ENCODE measurements at places on chromosomes 5 and 9.

- peak; percentile 16 for DNase-seq
Observed at GRCh38 chr5:109016300-109016699, 268.6 kb downstream of the FER start.

DNA sequence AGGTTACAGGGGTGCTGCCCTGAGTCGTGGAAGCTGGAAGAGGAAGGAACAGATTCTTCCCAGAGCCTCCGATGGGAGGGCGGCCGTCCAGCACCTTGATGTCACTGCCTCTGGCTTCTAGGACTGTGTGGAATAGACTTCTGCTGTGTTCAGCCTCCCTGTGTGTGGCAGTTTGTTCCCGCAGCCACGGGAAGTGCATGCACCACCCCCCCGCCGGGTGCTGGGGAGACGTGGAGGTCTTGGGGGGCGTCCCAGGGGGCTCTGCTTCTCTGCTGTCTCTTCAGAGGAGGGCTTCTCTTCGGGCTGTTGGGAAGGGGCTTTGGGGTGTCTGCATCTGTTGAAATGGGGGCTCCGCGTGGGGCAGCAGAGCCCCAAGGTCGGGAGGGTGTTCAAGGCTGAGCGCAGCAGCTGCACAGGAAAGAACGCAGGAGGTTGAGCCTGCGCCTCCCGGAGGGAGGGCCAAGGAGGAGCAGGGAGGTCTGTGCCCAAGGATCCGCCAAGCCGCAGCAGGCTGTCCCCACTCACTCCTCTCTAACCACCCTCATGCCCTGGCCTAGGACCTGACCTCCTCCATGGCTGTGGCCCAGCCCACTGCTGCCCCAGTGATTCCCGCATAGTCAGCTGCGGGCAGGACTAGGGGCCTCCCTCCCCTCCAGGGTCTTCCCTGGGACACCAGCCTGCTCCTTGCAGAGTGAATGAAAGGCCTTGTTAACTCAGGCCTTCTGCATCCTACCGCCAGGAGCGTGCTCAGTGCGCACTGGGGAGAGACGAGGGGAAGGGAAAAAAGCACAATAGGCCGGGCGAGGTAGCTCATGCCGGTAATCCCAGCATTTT lies 45.0 kb downstream of the ROPN1L start:
- no peak for DNase-seq

GRCh38 chr5:77168161-77168878 lies 42.2 kb upstream of the PDE8B start:
- no peak for DNase-seq

- DNase-seq: no peak
Observed at GRCh38 chr5:169147534-169147933, 153.4 kb downstream of the SLIT3 start.

DNA sequence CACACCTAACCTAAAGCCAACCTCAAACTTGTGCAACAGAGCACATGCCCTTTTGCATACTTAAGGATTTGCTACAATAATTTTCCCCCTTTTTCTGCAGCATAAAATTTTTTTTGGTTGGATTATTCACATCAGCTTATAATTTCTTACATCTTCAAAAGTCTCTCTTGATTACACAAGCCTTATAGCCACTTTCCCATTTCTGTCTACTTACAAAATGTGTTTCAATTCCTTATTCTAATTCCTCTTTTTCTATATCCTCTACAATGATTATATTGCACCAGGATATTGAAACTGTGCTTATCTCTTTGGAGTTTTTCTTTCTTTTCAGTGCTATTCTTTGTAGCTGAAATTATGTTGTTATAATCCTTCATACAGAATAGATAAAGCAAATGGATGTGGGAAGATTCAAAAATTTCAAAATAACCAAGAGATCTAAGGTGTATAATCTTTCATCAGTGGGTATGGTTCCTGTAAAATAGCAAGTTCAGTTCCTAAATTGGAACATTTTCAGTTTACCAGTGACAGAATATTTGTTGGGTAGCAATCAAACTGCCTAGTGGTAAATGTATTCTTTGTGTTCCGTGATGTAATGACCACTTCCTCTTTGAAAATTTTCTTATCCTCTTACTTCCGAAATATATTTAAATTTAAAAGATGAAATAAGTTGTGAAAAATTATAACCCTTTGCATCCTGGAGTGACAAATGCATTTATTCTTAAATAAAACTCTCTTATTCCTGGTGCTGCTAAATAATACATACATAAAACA lies 386.8 kb upstream of the CHD1 start:
- DNase-seq: no peak

- peak; percentile 2 for DNase-seq
Observed at GRCh38 chr9:71490810-71491209, 277.5 kb downstream of the CEMIP2 start.

DNA sequence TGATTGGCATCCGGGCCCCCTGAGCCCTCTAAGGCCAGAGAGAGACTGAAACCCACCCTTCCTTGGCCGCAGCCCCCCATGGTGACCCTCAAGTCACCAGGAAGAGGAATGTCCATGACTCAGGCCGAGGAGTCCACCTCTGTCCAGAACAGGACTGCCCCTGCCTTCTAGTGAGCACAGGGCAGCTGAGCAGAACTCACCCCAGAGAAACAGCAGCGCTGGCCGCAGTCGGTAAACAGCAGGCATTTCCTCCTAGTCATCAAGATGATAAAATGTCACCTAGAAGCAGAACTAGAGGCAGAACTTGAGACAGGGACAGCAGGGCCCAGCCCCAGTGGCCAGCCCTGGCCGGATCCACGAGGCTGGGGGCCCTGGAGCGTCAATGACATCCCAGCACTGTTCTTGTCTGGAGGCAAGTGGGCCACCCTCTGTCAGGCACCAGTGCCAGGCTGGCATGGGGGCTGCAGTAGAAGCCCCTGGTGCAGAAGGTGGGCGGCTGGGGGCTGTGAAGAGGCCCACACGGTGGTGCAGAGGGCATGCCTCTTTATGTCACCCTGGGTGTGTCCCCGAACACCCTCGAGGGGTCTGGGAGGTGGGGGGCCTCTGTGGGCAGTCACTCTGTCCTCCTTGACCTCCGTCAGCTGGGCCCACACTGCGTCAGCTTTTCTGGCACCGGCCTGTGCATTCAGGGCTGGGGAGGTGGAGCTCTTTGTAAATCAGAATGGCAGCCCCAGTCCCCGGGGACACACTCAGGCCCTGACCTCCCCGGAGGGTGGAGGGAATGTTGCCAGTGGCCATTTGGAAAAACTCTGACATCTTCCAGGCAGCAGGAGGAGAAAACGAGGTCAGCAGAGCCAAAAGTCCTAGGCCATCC lies 83.0 kb downstream of the NTNG2 start:
- no peak for DNase-seq

GRCh38 chr9:78939311-78940065 lies 632.3 kb upstream of the TLE4 start:
- DNase-seq: no peak

DNA sequence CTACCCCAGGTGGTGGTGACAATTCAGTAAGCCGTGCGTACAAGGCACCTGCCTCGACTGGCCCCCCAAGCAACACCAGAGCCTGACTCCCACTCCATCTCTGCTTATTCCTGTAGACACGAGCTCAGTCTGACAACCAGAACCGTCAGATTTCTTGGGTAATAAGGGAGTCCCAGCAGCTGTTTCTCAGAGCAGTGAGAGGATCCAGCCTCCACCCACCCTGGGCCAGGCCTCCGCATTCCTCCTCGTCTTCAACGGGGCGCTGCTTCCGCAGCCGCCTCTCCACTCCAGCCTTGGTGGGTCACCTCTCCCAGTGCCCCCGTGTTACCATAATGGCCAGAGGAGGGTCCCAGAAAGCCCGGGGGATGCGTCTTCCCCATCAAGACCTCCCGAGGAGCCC lies 27.7 kb upstream of the GFPT2 start:
- no peak for DNase-seq

GRCh38 chr5:127567026-127567768 lies 49.8 kb downstream of the PRRC1 start:
- DNase-seq: peak; percentile 43

GRCh38 chr5:176597417-176598389 lies 12.3 kb downstream of the GPRIN1 start:
- no peak for DNase-seq

DNA sequence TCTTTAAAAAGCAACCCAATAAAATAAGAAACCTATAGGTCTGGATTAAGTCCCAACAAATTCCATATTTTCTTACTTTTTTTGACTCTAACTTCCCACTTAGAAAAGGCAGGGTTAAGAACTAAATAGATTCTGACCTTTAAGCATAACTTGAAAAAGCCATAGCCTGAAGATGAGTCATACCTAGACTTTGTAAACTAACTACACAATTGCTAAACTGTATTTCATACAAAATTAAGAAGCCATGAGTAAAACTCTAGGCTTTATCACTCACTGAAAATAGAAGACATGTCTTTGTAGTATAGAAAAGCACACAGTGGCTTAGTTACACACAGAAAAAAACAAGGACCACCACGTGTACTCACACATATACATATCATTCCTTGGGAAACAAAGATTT lies 51.5 kb downstream of the MLLT3 start:
- DNase-seq: peak; percentile 50

DNA sequence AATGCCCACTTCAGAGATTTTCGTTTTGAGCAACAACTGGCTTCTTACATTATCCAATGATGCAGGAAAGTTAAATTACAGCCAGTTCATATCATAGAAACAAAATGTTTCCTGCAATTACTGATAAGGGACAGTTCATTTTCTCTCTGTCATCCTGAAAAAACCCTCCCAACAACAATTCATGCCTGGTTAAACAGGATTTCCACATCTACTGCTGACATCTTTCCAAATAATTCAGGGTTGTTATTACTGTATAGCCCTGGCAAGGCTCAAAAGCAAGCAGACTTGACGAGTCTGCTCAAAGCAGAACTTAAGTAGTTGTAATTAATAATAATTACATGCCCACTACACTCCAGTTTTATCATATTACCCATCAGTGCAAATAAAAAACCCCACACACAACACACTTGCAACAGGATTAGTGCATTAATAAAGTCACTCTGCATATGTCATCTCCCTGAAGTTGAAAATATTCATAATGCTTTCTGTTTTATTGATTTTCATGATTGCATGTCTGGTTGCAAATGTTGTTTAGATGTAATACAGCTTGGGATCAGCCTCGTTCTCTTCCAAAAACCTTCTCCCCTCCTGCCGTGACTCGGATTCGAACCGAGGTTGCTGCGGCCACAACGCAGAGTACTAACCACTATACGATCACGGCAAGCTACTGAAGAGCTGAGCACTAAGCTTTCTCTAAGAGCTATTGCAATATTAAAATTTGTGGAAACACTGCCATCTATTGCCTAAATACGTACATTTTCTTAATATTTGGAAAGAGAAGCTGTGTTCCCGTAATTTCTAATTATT lies 119.6 kb upstream of the NFIB start:
- peak; percentile 15 for DNase-seq

DNA sequence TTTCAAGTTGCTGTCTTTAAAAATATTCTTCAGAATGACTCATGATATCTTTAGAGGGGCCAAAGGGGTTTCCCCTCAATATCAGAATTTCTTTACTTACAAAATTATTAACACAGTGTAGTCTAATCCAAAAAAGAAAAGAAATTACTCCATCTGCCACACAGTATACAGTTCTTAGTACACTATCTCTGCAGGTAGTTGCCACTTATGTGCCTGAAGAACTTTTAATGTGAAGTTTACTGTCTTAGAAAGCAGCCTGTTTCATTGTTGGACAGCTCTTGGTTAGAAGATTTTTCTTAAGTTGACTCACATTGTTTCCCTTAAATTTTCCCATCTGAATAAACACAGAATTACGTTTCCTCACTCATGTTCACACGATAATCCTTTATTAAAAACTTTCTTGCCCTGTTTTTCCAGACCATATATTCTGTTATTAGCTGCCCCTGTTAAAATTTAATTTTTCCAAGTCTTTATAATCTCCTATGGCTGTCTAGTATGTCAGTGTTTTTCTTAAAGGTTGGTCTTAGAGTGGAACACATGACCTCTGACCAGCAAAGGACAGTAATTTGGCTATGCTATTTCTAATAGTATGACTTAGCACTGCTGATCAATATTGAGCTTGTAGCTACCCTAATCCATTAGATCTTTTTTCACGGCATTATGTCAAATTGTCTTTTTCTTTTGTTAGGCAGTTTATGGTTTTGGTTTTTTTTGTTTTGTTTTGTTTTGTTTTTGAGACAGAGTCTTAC lies 21.8 kb upstream of the FKTN start:
- peak; percentile 19 for DNase-seq

- DNase-seq: no peak
Observed at GRCh38 chr9:91843623-91844148, 106.3 kb downstream of the ROR2 start.

DNA sequence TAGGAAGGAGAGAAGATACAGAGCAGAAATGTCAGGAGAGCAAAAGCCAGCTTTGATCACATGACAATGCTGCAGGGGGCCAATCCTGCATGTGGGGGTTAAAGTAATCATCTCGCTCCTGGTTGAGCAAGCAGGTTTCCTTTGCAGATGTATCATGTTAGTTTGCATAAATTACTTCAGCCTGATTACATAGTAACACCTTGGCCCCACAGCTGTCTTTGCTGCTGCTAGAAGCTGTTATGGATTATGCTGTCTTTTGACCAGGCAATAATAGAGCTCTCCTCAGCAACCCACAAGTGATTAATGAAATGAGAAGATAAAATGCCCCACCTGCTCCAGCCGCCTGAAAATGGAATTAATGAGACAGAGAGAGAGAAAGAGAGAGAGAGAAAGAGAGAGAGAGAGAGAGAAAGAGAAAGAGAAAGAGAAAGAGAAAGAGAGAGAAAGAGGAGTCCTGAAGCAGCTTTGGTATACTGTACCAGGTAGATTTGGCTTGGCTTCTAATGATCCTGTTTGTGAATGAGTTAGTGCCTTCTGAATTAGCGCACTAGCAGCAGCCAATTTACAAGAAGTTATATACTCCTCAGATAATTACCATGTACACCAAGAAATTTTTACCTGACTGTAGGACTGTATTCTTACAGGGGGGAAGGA lies 174.3 kb upstream of the RORB start:
- no peak for DNase-seq

DNA sequence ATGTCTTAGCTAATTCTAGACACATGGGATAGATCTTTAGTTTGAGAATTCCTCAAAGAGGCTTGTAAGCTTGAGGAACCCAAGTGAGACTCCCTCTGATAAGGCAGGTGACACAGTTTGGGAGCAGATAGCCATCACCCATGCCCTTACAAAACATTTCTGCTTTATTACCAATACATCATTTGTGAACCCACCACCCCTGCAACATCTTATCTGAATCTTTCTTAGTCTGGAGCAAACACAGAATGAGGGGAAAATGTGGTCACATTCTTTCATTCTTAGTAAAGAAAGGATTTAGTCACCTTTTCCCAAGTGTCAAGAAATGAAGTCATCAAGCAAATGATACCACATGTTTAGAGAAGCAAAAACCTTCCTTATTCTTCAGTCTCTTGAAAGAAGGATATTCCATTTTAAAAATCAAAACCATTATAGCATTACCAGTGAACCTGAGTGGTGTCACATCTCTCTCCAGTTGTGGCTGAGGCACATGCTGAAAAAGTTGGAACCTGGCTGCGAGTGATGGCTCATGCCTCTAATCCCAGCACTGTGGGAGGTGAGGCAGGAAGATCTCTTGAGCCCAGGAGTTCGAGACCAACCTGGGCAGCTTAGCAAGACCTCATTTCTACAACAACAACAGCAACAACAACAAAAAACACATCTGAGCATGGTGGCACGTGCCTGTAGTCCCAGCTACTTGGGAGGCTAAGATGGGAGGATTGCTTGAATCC lies 65.9 kb downstream of the PRKACG start:
- DNase-seq: peak; percentile 81
